ENCODE measurements at places on chromosomes 12 and 14.

DNA sequence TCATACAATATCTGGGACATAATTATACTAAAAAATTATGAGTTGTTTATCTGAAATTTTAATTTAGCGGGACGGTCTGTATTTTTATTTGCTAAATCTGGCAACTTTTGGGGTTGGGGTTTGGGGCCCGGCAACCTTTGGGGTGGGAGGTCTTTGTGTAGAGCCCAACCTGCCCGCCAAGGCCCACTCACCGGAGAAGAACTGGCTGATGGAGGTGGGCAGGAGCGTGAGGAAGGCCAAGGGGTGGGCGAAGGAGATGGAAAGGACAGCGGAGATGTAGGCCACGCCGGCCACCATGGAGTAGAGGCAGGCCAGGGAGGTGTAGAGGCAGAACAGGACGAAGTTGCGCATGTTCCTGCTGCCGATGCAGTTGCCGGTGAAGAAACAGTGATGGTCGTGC is 2.6 kb downstream of the ZDHHC22 start:
- DNase-seq = no peak

- peak; percentile 53 for DNase-seq
These were observed 29.0 kb downstream of the PTPRQ start for GRCh38 chr12:80472911-80473500.

GRCh38 chr14:63777024-63777423 is 49.2 kb upstream of the SGPP1 start:
- no peak for DNase-seq

GRCh38 chr12:30138483-30138882 is 354.7 kb upstream of the TMTC1 start:
- no peak for DNase-seq

GRCh38 chr14:26925876-26926584 is 328.2 kb upstream of the NOVA1 start:
- no peak for DNase-seq

DNA sequence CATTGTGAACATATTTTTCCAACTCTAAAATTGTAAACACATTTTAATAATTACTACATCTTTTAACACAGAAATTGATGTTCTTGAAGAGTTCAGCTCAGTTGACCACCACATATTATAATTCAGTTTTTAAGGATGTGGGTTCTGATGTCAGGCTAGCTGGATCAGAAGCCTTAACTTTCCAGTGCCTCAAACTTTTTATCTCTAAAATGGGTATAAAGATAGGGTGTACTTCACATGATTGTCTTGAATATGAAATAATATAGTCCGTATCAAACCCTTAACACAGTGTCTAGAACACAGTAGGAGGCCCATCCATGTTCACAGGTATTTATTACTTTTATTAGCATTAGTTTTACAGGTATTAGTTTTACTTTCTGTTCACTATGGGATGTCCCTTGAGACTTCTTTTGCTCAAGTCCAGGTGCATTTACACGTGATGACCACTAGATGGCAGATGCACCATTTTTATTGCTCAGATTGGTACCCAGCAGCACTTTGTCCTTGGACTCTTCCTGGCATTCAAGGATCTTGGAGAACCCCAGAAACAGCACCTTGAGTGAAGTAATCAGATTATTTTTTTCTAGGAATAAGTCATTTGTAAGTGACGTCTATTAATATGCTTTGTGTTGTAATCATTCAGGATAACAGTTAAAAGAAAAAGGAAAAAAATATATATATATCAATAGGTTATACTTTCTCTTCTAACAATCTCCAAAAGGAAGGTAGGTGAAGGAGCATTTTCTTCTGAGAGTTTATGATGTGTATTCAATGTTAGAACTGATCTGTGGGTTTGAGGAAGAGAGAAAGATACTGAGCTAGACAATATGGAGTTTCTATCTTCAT is 580.2 kb downstream of the ETNK1 start:
- DNase-seq = peak; percentile 37

- no peak for DNase-seq
These were observed 34.9 kb downstream of the TRMT5 start for GRCh38 chr14:60945984-60946383.

GRCh38 chr14:104882325-104882973 is 17.4 kb downstream of the CEP170B start:
- DNase-seq = no peak

DNA sequence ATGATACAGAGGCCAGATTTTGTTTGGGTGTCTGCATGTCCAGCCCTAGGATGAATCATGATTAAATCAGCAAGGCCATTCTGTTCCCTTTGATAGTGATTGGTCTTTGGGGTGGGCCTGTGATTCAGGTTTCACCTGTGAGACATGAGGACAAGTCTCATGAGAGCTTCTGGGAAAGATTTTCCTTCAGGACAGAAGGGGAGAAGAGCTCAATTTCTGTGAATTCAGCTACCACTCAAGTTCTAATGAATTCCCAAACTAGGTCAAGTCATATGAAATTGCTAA is 73.4 kb downstream of the ZNF664 start:
- no peak for DNase-seq

DNA sequence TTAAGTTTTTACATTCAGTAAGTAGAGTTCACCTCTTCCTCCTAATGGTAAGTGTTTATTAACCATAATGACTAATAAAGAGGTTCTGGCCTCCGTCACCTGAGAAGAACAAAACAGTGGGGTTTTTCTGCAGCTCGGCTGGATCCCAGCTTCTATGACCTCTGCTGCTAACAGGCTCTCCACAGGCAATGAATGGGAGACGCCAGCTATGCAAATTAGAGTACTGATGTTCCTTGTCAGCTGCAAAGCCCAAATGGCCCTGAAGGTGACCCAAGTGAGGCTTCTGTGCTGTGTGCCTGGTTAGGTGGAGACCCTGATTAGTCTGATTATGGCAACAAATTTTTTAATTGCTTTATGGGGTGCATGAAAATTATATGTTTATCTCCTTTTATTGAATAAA is 218.1 kb downstream of the APAF1 start:
- DNase-seq = no peak

- no peak for DNase-seq
These were observed 70.0 kb downstream of the PDE3A start for GRCh38 chr12:20438299-20438779.

GRCh38 chr12:122681814-122682213 is 21.3 kb downstream of the HCAR2 start:
- DNase-seq = no peak

- DNase-seq = peak; percentile 23
These were observed 273.9 kb upstream of the MIS18BP1 start for GRCh38 chr14:45526715-45527549.

GRCh38 chr12:132506328-132507160 is 16.6 kb downstream of the FBRSL1 start:
- DNase-seq = no peak

DNA sequence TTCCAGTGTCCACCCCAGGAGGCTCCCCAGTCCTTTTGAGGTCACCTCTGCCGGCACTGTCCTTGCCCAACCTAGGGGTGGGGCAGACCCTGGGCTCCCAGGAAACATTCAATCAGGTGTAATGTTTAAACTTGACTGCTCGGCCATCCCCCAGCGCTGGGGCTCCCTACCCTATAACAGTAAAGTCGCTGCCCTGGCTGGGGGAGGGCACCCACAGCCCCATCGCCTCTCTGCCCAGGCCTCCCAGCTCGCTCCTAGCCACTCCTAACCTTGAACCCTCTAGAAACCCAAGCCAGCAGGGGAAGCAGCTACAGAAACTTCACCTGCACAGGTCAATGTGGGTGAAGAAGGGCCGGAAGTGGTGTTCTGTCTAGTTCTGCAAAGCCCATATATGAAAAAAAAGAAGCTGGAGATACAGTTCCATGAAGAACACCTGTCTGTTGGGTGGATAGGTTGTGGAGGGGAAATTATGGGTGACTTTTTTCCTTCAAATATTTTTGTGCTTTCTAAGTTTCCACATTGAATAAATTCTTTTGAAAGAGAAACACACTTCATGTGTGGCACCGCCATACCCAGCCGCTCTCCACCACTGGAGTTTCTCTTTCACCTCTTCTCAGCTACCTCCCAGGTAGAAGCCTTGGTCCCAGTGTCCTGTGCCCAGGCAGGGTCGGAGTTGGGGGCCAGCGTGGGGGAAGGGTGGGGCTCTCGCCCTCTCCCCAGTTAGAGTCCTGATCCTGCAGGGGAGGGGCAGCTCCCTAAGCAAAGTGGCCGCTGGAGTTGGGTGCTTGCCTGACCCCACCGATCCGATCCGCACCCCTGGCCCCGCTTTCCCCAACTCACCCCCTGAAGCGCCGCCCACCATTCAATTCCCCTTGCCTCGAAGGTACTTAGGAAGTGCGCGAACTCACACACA is 1.1 kb downstream of the CLMN start:
- DNase-seq = no peak

DNA sequence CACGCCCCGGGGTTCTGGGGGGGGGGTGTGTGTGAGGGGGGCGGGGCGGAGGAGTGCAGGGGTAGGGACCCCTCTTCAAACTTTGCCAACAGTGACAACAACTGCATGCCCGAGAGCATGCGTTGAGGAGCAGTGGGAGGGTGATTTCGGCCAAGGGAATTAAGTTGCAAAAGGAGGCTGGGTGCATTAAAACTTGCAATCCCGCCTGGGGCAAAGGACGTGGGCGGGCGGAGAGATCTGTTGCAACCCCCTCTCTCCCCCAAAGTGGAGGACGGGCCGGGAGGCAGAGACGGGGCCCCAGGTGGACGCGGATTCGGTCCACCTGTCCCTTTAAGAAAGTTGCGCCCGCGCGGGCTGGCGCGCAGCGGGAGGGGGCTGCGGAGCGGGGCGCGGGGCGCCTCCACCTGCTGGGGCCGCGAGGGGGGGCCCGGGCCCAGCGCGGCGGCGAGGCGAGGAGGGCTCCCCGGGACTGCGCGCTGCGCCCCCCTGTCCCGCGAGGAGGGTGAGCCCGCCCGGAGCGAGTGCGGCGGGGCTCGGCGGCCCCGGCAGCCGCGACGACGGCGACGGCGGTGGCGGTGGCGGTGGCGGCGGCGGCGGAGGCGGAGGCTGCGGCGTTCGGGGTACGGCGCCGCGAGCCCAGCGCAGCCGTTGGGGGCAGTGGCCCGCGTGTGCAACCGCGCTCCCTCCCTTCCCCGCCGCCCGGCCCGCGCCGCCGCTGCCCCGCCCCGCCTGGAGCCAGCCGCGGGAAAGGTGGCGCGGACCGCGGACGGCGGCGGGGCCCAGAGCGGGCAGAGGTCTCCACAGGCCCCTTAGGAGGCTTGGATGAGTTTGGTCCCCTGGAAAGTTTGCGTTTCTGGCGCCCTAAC is 530 bp upstream of the FOXN4 start:
- DNase-seq = no peak

DNA sequence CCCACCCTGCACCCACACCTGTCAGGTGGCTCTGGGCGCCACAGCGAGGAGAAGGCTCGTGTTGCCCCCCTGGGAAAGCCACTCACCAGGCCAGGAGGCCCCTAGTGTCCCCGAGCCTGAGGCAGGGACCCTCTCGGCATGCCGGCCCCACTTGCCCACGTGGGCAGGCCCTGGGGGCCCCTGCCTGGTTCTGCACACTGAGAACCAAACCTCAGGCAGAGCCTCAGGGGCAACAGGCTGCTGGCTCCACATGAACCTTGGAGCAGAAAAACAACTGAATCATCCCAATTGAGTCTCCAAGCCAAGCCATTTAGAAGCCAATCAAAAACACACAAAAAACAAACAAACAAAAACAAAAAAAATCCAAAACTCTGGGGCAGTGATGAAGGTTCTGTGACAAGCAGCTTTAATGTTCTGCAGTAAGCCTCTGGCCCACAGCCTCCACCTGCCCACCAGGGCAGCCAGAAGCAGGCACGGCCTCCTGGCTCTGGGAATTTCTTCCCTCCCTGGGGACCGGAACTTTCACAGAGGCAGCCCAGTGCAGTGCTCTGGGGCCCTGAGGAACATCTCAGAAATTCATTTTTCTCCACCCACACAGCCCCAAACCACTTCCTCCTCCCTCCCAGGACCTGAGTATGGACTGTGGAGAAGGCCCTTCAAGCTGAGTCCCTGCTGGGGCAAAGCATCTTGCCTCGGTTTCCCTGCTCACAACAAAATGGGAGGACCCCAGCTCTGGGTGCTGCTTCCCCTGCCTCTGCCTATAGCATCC is 90.2 kb downstream of the CHGA start:
- no peak for DNase-seq

GRCh38 chr12:104737113-104737512 is 221.0 kb downstream of the SLC41A2 start:
- DNase-seq = no peak

GRCh38 chr12:18888047-18888446 is 150.1 kb downstream of the CAPZA3 start:
- no peak for DNase-seq

DNA sequence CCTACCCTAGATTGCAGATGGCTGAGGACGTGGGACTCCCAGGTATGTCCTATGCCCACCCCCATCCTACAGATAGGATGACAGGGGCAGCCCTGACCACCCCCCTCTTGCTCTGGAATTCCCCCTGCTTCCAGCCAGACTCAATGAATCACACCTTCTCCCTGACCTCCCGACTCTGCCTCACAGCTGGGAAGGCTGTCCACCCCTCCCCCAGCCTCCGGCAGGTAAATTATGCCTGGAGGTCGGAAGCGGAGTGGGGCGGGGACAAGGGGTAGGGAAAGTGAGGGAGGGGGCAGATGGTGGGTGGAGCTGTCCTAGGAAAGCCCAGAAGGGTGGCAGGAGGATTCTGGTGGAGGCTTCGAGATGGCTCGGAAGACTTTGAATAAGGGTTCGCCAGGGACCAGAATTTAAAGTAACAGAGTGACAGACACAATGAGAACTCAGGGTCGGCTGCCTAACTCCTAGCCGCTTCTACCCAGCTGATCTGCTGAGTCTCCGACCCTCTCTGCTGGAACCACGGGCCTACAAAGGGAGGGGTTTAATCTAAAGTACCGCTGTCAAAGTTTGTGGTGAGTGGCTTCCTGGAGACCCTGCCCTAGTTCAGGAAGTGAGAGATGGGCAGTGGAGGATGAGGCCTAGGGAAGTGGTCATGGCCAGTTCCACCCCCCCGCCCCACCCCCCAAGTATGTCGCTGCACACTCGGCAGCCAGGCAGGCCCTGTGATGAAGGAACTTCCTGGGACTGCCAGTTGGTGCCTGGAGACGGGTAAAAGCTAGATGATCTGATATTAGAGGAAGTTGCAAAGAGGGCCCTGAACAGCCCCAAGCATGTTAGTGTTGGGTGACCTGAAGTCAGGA is 4.2 kb downstream of the PLEKHG3 start:
- DNase-seq = no peak

- DNase-seq = no peak
These were observed 30.2 kb upstream of the CPM start for GRCh38 chr12:68962877-68963855.

DNA sequence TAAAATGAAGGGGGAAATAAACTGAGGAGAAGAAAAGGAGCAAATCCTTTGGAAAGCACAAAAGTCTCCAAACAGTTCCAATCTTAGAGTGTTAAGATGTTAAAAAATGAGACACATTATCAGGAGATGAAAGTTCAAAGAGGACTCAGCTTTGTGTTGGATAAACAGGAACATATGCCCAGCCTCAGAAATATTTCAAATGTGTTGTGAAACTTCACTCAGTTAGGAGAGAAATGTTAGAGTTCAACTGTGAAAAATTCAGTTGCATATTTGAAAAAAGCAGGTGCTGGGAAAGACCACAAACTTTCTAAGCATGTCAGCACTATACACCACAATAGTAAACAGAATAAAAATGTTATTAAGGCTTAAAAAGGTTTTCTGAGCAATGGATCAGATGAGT is 136.8 kb upstream of the PRKD1 start:
- DNase-seq = no peak

All from NCI-H748 treated with DMSO at 0.1 percent for 48 hours (cell line).